ENCODE measurements at places on chromosomes 4 and X.

DNA sequence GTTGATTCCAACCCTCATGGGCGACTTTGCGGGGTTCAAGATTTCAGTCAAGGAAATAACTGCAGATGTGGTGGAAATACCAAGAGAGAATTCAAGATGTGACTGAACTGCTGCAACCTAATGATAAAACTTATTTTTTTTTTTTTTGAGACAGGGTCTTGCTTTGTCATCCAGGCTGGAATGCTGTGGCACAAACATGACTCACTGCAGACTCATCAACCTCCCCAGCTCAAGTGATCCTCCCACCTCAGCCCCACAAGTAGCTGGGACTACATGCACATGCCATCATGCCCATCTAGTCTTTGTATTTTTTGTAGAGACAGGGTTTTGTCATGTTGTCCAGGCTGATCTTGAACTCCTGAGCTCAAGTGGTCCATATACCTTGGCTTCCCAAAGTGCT lies 19.5 kb upstream of the WDFY3 start:
- DNase-seq = peak; percentile 6

GRCh38 chrX:94400488-94400887 lies 726.5 kb downstream of the FAM133A start:
- peak; percentile 0 for DNase-seq

GRCh38 chr4:151197247-151197646 lies 79.7 kb upstream of the PRSS48 start:
- DNase-seq = no peak

DNA sequence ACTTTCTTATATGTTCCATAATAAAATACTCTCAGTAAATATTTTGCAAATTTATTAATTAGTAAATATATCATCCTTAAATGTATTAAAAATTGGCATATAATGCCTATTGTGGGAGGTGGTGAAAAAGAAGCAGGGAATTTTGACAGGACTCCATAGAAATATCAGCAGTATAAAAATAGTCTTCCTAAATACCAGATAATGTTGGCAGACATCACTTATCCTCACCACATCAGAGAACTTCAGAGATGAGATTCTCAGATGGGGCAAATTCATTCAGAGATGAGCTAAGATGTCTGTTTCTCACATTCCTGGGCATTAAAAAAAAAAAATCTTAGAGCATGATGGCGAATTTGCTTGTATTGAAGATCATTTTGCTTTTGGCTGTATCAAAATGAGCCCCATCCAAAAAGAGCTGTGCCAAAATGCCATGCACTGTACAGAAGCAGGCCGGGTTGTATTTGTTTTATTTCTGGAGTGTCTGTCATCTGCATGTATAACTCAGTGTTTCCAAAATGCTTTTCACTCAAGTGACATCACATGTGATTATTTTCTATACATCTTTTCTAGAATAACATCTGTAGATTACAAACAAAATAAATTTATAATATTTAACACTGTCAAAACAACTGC lies 41.7 kb downstream of the ATP8A1 start:
- DNase-seq = no peak

DNA sequence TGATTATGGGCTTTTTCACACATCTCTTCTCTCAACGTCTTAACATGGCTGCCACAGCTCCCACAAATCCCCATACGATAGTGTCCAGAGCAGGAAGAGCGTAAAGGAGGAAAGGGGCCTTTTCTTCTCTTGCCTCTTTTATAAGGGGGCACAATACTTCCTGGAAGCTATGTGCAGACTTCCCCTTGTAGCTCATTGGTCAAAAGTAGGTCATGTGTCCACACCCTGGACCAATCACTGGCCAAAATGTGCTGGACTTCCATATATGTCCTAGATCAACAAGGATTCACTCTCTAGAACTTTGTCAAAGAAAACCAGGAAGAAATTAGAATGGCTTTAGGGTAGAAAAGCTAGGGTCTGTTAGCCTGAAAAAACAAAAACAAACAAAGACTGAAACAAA lies 26.7 kb downstream of the STK32B start:
- no peak for DNase-seq

DNA sequence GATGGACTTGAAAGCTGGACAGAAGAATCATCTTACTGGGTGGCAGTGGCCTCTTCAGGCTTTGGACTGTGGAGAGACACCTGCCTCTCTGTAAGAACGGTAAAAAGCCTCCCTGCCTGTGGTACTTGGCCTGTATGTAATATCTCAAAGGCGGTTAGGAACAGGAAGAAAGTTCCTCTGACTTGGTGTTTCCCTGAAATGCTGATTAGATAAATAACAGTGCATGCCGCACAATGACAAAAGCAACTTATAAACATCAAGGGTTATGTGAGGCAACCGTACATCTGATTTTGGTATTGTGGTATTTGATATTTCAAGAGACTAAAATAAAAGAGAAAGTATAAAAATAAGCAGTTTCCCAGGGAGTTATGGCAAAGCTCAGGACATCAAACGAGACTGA lies 92.4 kb upstream of the SORBS2 start:
- no peak for DNase-seq

GRCh38 chr4:81600520-81601357 lies 129.0 kb upstream of the RASGEF1B start:
- no peak for DNase-seq

DNA sequence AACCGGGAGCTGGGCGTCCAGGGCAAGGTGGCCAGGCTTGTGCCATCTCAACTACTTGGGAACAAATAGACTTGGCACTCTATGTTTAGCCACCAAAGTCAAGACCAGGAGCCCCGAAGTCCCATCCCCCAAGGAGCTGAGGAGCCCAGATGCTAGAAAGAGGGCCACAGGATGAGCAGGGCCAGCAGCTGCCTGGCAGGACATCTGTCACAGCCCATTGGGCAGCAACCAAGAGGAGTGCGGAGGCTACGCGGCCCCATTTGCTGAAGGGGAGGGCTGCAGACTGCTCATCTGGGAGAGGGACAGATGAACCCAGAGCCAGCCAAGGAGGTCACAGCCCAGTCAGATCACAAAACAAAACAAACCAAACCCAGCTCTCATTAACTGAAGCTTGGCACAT lies 22.9 kb upstream of the SOWAHD start:
- DNase-seq = no peak

GRCh38 chr4:185838514-185839193 lies 26.7 kb upstream of the SORBS2 start:
- no peak for DNase-seq

- DNase-seq = no peak
These were observed 203.6 kb downstream of the PDGFC start for GRCh38 chr4:156767911-156768415.

- no peak for DNase-seq
These were observed 112.6 kb upstream of the FAM9A start for GRCh38 chrX:8913655-8914409.

GRCh38 chrX:53362449-53362848 lies 60.0 kb downstream of the SMC1A start:
- no peak for DNase-seq

- DNase-seq = no peak
These were observed 59.3 kb upstream of the UBQLN2 start for GRCh38 chrX:56503941-56504673.

DNA sequence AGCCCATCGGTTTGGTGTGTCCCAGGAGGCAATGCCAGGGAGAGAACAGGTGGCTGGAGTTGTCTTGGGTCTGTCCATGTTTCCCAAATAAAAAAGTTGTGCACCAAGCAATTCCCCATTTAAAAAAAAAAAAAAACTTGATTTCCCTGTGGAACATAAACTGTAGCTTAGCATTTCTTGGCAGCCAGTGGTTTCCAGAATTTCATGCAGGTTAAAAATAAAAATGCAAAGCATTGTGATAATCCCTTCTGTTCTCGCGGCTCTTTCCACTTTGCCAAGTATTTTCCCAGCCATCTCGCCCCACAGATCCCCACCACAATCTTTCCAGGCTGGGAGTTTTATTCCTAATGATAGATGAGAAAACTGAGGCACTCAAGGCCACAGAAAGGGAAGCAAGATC lies 51.4 kb upstream of the MSX1 start:
- no peak for DNase-seq

GRCh38 chr4:112007391-112007790 lies 137.9 kb upstream of the FAM241A start:
- no peak for DNase-seq

DNA sequence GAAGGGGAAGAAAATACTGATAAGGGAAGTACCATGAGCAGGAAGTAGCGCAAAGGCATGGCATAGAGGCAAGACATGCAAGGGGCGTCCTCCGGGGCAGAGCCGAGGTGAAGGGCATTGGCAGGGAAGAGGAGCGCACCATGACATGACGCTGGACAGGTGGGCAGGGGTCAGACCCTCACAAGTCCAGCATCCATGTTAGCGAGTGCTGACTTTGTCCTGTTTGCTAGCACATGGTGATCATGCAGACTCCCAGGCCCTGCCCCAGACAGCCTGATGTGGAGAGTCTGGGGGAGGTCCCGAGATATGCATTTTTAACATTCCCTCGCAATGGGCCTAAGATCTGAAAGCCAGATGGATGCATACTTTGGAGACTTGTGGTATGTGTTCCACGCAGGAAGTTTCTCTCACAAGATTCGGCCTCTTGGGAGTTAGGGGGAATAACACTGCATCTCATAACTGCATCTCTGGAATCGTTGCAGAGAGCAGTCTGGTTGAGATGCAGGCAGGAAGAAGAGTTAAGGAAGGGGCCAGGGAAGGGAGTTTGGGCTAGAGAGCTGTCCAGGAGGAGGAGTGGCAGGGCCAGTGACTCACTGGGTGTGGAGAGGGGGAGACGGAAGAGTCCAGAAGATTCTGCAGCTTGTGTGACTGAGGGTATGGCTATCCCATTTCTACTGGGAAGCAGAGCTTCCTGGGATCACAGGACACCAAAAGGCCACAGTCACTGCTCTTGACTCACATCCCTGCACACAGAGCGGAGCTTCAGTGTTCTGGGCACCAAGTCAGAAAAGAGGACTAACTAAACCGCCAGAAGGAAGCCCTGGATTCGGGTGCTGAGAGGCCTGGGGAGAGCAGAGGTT lies 59.7 kb downstream of the FAM184B start:
- no peak for DNase-seq

- DNase-seq = no peak
These were observed 101.9 kb upstream of the RBPJ start for GRCh38 chr4:26218677-26219605.

DNA sequence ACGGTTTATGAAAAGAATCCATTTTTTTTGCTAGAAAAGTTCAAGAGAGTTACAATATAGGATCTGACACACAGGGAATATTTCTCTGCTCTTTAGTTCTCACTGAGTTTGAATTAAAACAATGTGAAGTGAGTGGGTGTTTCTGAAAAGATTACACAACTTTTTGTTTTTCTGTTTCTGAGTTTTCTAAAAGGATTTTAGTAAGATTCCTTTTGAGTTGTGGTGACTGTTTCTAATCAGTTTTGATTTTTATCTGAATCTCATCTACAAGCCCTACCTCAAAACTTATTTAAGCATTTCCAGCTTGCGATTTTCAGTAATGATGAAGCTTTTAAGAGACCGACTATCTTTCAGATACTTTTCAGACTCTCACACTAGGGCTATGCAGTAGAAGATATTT lies 141.7 kb downstream of the GPAT3 start:
- no peak for DNase-seq

DNA sequence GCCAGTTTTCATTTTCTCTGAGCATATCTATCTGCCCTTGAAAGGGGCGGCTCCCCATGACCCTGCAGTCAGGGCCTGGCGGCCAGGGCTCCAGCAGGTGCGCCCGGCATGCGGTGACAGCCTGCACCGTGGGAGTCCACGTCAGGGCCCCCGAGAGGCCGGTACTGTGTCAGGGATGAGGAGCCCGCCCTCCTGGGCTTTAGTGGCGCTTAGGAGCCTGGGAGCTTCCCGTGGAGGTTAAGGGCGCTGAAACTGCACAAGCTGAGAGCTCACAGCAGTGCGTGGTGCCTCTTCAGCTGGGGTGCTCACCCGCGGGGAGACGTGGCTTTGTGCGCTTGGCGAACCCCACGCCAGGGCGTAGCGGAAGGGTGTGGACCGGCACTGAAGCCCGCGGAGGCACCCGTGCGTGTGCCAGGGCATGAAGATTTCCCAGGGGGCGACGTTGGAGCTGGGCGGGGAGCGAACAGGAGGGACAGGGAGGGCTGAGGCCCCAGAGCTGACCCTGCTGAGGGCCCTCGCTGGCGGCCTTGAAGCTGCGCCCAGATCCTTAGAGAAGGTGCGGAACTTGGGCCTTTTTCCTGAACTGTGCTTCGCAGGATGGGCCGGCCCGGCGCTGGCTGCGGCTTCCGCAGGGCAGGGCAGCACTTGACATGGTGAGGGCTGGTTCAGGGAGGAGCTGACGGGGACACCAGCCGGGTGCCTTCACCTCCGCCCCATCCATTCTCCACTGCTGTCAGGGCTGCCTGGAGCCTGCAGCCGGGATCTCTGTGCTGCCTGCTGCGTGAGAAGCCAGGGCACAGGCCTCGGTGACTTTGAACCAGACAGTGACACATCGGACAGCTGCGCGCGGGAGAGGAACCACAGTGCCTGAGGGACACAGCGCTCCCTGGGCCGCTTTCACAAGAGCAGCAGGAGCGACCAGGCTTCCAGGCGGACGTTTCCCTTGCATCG lies 32.9 kb downstream of the HTT-AS start:
- peak; percentile 55 for DNase-seq

DNA sequence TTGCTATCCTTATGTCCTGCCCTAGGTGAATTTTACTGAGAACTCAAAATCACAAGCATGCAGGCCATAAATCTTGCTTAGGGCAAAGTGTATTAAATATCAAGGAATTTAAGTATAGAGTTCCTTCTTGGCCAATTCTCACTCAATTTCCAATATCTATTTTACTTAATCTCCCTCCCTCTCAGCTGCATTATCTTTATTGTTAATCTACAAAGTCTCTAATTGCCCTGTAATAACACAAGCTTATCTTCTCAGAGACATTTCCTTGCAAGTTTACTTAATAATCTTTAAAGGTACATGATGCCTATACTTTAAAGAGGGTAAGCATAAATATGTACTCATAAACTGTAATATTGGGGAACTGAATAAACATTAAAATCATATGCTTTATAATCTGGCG lies 26.9 kb upstream of the MAOB start:
- DNase-seq = no peak

DNA sequence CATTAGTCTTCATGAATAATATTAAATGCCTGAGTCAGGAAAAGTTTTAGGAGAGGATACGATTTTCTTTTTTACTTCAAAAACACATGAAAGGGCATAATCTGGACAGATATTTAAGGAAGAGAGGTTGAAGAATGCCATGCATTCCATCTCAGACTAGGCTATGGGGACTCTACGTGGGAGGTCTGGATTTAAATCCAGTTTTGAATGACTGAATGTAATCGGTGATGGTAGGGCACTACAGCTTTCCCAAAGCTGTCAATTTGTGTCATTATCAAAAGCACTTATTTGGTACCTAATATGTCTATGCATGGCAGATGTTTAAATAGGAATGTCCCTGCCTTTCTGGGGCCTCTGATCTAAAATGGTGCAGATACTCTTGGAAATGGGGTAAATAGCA lies 59.3 kb upstream of the RPL34 start:
- DNase-seq = no peak

DNA sequence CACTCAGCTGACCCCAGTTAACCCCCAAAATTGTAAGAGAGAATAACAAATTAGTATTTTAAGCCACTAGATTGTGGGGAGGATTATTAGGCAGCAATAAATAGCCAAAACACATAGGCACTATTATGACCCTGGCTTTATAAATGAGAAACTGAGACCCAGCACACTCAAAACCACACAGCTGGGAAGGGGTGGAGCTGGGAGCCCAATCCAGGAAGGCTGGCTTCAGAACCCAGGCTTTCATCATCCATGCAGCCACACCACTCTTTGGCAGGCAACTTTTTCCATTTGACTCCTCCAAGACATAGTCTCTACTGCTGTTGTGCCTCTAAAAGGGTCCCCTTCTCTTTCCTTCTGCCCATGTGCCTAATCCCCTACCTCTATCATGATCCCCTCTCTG lies 253.8 kb downstream of the DHX15 start:
- no peak for DNase-seq
